ENCODE measurements at places on chromosomes 3 and 15.

DNA sequence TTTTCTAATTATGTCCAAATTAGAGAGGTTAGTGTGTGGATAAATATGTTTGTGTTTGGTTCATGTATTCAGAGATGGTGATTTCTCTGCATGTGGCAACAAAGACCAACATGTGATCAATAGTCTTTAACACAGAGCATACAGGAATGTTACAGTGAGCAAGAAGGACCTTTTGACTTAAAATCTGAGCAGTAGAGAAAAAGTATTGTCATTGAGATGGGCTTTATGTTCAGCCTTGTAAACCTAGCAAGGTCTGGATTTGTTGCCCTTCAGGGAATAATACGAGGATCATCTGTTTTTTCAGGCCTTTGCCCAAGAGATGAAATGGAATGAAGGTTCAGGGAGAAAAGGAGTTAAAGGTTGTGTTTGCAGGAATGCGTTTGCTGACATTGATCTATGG lies 161.8 kb upstream of the NECTIN3 start:
- no peak for DNase-seq

GRCh38 chr3:70738291-70738681 lies 425.8 kb upstream of the MDFIC2 start:
- no peak for DNase-seq

DNA sequence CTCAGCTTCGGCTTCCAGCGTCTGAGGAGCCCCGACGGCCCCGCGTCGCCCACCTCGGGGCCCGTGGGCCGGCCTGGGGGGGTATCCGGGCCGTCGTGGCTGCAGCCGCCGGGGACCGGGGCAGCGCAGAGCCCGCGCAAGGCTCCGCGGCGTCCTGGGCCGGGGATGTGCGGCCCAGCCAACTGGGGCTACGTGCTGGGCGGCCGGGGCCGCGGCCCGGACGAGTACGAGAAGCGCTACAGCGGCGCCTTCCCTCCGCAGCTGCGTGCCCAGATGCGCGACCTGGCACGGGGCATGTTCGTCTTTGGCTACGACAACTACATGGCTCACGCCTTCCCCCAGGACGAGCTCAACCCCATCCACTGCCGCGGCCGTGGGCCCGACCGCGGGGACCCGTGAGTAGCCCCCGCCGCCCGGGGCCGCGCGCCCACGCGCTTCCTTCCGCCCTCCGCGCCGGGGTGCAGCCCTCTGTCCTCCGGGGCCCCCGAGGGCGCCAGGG lies 462 bp downstream of the EDEM1 start:
- no peak for DNase-seq

GRCh38 chr15:81161851-81162250 lies 27.8 kb downstream of the CFAP161 start:
- DNase-seq = no peak

DNA sequence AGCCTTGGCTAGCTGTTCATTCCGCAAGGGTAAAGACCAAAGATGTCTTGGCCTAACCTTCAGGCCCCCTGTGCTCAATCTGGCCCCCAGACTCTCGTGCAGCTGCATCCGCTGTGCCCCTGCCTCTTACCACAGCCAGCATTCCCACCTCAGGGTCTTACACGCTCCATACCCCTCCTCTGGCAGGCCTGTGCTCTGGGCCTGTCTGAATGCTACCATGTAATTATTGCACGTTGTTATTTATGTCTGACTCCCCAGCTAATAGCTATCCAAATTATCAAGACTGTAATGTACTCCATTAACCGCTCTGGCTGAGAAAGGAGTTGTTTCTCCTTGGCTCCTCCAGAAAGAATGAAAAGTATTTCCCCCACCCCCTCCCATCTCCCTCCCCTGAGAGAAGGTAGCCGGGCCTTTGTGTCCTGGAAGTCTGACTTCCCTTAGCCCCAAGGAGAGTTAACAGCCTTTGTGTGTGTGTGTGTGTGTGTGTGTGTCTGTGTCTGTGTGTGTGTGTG lies 54.5 kb upstream of the UBE2E1 start:
- no peak for DNase-seq

Measured in Jurkat, Clone E6-1 (cell line).